Stimulated activated CD4-positive, alpha-beta T cell treated with anti-CD3 and anti-CD28 coated beads, Interleukin-12 subunit alpha, Interleukin-12 subunit beta, amount 100 ng/mL, for 24 hours (primary cell): ENCODE measurements at places on chromosomes 2 and 18.

- no peak for DNase-seq
Measured at GRCh38 chr2:23669413-23670244, 257.3 kb downstream of the ATAD2B start.

DNA sequence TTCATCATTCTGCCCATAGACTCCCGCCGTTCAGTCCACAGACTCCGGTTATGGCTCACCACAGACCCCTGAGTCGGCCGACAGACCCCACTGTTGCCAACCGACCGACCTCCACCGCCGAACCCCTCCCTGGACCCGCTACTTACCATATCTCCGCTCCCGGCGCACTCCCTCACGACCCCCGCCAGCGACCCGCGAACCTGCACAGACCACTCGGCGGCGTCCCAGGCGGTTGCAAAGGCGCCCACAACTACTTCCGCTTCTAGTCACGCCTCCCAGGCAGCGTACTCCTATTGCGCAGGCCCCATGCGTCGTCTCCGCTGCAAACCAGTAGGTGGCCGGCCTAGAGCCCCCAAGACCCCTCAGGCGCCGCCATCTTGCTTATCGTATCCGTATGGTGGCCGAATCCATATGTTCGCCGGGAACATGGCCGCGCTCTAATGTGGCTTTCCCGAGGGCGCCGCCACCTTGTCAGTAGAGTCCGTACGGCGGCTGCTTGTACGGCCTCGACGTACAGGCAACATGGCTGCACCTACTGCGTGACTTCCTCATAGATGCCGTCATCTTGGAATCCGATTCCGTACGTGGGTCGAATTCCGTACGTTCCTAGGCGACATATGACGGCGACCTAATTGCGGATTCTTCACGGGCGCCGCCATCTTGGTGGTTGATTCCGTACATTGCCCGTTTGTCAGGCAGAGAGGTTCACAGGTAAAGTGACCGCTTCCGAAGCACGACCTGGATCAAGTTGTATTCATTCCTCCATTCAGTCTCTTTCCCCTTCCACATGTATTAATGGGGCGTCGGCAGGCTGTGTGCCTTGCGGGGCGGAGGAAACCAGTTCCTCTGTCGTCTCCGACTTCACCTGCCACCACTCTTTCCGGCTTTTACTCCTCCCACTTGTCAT, at the start of gene CXXC1:
Gene CXXC1, minus strand, starts transcription at position 252 of the 907 bp plus-strand sequence. Its CDS starts 103 bp downstream, at position 149.
- peak; percentile 92 for DNase-seq

DNA sequence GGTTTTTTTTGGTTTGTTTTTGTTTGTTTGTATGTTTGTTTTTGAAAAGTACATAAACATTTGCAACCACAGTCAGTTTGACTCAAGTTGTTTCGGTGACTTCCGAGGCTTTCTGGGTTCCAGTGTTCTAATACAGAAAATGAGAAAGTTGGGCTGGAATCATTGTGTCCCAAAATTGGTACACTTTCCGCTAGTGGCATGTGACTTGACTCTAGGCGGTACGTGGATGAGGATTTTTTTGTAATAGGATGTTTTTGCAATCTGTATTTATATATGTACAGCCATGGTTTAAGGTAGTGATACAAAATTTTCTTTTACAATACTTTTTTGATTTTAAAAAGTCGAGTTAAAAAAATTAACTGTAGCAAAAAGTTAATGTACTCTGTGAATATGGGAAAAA, 1.7 kb downstream of the MFF start:
- DNase-seq = no peak

DNA sequence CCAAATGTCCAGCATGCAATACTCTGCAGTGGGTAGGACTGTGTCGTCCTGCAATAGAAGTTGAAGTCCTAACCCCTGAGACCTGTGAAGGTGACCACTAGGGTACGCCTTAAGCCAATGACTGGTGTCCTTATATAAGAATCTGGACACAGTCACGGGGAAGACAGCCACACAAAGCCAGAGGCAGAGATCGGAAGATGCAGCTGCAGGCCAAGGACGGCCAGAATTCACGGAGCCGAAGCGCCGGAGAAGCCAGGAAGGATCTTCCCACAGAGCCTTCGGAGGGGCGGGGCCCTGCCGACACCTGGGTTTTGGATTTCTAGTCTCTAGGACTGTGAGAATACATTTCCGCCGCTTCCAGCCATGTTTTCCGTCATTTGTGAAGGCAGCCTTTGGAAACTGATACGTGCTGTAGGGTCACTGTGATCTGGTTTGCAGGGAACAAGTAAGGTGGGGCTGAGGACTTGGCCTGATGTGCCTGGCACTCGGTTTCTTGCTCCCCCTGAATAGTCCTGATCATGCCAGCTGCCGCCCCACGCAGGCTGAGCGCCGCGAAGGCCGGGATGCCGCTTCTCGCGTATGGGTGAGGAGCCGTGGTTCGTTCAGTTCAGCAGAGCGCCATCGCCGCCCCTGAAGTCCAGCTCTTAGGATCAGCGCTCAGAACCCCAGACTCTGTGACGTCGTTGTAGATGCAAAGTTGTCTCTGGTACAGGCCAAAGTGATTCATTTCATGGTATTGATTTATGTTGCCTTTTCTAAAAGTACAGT, 38.7 kb downstream of the PTGR3 start:
- DNase-seq = no peak

DNA sequence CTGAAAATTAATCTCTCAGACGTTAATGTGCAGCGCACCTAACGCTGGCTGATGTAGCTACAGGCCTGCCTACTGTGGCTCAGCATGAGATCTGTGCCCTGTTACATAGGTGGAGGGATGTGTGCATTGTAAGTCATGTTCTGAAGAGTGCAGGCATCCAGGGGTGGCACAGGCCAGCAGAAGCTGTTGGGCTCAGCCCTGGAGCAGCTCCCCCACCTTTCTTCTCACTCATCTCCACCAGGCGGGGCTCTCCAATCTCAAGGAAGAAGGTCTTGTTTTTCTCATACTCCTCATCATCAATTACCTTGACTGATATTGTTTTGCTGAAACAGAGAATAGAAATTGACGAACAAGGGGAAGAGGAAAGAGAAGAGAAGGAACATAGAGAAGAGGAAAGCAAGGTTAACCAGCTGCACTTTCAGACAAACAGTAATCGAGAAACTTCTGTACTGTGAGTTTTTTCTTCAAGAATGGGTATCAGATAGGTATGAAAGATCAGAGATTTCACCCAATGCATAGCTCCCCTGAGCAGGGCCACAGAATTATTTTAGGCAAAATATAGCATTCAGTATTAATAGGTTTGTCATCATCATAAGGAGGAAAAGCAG, 273.6 kb downstream of the SLC8A1 start:
- no peak for DNase-seq

- DNase-seq = no peak
Measured at GRCh38 chr18:59867337-59868104, 32.3 kb upstream of the PMAIP1 start.

DNA sequence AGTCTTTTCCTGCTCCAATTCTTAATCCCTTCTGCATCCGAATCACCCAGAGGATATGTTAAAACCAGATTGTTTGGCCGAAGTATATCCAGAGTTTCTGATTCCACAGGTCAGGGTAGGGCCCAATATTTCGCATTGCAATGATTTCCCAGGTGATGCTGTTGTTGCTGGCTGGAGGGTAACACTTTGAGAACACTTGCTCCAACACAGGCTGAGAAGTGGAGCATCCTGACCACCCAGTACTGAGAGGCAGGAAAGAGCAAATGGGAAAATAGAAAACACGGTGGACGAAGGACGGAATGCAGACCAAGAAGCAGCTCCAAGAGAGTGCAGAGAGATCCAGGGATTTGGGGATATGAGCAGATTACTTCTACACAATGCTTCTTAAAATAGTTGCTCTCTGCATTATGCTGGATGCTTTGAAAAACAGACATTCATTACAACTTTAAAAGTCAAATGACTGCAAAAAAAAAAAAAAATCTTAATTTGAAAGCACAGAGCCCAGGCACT, 362.2 kb upstream of the SLC14A2 start:
- no peak for DNase-seq

GRCh38 chr2:173171924-173172643, 96.4 kb downstream of the MAP3K20 start:
- DNase-seq = no peak

DNA sequence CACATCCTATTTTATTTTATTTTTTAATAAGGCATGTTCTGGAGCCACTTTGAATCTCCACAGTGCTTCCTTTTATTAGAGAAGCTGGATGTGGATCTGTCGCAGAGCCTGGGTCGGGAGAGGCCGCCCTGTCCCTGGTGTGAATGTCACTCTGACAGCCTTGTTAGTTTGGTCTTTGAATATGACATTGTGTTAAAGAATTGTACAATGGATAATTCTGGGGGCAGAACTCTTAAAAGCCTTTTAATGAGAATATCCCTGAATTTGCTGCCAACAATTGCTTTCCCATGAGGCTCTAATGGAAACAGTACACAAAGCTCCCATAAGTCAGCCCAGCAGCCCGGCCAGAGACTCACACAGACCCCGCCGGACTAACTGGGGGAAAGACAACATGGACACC, 82.4 kb downstream of the MTCL1 start:
- no peak for DNase-seq

DNA sequence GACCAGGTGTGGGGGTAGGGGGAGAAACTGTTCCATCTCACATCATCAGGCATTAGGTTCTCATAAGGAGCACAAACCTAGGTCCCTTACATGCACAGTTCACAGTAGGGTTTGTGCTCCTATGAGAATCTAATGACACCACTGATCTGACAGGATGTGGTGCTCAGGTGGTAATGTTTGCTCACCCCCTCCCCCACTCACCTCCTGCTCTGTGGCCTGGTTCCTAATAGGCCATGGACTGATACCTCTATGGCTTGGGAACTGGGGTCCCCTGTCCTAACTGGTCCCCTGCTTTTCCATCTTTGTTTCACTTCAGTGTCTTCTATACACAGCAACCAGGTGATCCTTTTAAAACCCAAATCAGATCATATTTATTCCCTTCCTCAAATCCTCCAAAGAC, 267.8 kb downstream of the TNS1 start:
- DNase-seq = no peak

DNA sequence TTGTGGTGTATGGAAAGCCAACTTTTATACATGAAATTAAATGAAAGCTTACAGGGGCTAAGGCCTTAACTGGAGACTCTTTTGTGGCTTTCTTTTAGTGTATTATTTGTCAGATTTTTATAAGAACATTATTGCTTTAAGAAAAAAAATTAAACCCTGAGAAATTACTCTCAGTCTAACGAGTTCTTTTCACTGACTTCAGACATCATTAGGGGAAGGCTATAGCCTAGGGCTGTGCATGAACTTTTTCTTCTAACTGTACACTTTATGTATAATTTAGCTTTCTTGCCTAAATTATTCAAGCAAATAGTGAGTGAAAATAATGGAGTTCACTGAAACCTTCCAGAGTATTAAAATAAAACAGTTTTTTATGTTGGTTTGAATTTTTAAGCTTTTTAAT, 151.1 kb upstream of the MEIS1 start:
- DNase-seq = no peak

GRCh38 chr2:170816504-170817092, at the start of gene GAD1:
GAD1 (plus strand) TSS chr2:170816887; CDS start chr2:170818592, 1,705 bp downstream.
- peak; percentile 44 for DNase-seq

DNA sequence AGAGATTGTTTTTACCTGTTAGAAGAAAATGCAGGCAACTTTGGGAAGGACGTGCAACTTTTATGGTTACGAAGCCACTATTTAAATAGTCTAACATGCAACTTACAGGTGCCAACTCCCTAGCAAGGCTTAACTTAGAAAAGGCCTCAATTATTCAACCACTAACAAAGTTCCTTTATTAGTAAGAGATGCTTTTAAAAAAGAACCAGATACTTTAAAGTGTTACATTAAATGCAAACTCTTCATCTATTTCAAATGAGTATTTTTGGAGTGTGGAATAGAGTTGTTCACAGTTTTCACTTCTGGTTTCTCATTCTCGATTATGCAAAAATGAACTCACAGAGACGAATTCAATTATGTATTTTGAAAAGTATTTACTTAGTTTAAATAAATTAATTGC, 51.7 kb downstream of the PELI1 start:
- DNase-seq = no peak

GRCh38 chr2:235144291-235144690, 192.5 kb downstream of the SH3BP4 start:
- no peak for DNase-seq

- no peak for DNase-seq
Measured at GRCh38 chr2:216648105-216648504, 14.9 kb downstream of the IGFBP2 start.

DNA sequence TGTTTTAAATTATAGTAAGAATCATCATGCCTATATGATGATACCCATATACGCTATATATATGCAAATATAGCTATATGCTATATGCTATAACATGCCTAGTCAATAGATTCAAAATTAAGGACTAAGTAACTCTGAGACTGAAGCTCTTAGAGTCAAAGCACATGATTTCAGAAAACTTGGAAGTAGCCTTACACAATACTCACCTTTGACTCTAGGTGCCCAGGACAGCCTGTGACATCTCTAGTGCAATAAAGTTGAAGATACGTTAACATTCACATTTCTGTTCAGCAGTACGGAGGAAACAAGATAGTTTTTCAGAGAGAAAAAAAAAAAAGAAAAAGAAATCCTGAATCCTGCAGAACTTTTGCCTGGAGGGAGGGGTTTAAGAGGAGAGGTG, 149.7 kb upstream of the PIK3C3 start:
- no peak for DNase-seq

DNA sequence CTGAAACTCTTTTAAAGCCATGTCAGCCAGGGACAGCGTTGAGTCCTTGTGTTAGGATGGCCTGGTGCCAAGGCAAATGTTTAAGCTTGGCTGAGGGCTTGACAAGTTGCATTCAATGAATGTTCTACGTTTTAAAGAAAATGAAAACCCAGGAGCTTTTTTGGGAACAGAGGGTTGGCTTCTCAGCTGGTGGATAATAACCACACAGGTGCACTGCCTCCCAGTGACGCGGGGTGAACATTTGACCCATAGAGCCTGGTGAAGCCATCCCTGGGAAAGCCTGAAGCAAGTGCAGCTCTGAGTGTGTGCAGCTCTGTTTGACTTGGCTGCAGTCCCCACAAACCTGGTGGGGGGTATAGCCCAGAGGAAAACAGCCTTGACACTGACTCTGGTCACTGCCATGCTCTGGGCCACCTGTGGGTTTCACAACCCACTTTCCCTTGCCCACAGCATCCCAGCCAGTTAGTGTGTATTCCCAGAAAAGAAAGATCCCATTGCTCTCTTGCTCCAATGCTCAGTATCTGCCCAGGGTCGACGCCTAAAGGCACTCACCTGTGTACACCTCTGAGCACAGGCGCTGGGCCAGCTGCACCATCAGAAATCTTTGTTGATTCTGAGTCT, 874.9 kb downstream of the RNF144A start:
- DNase-seq = no peak

DNA sequence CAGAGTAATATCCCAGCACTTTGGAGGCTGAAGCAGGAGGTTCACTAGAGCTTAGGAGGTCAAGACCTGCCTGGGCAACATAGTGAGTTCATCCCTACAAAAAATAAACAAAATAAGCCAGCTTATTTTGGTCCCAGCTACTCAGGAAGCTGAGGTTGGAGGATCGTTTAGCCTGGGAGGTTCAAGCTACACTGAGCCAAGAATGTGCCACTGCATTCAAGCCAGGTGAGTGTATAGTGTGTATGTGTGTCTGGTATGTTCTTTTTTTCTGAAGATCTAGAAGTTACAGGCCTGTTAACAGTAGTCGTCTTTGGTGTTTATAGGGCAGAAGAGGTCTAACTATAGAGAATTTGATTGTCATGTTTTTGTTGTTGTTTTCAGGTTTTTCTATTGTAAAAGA, 40.2 kb downstream of the ZC3H15 start:
- no peak for DNase-seq
